DMS 273 treated with DMSO at 0.1 percent for 48 hours (cell line): ENCODE measurements at places on chromosomes 3 and 15.

DNA sequence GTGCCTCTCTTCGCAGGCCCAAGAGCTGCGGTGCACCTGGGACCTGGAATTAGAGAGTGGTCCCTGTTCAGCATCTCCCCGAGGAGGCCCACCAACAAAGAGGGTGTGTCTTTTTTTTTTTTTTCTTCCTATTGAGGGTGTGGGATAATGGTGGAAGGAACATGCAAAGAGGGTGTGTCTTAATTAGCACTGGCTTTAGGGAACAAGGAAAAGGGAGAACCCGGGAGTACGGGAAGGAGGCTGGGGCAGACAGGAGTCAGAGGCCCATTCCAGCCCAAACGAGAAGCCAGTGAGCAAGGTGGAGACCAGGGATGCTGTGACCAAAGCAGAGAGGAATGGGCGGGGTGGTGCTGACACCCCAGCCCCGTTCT lies 429 bp upstream of the LOXL1 start:
- no peak for DNase-seq

DNA sequence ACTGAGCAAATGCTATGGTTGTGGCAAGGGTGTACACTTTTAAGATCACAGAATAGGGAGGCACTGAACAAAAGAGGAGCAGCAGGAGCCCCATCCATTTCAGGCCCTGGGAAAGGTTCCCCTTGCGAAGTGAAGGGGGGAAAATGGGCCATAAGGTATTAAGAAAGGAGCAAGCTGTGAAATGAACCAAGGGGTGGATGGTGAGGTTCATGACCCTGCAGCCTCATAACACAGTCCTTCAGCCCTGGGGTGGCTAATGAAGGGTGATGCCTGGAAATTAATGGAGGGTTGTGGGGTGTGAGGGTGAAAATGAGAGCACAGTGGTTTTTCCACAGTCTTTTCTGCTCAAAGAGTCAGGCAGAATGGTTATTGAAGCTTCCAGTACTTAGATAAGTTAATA lies 150.1 kb downstream of the PDZRN3 start:
- no peak for DNase-seq

DNA sequence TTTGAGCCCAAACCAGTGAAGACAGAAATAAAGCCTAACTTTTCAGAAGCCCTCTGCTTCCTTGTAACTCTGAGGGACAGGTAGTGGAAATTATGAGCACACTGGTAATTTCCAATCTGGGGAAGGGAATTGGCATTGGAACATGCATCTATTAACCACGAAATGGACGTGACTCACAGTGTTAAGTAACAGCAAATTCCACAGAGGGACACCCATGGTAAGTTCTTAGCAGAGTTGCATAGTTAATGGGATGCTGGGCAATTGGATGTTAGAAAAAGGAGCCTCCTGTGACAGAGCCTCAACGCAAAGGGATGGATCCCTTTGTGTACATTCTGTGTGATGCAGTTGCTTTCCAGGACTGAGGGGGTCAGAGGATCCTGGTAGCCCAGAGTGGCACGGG lies 168.6 kb downstream of the SEMA6D start:
- no peak for DNase-seq

DNA sequence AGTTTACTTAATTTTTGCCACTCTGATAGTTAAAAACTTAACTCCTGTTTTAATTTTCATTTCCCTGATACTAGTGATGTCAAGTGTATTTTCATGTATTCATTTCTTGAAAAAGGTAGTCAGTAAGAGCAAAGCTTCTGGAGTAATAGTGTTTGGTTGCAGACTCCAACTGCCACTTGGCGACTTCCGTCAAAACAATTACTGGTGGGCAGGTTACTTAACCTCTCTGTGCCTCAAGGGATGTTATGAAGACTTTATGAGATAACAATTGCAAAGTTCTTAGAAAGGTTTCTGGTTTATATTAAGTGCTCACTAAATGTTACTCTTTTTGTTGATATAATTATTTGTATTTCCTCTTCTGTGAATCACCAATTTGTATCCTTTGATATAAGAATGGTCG lies 129.7 kb downstream of the NFKBIZ start:
- DNase-seq: no peak

GRCh38 chr3:122502139-122502538 lies 12.6 kb downstream of the KPNA1 start:
- DNase-seq: no peak
